ENCODE measurements at places on chromosomes 12 and 14.

GRCh38 chr12:46100551-46101484 lies 110.4 kb upstream of the SCAF11 start:
- peak; percentile 6 for DNase-seq

DNA sequence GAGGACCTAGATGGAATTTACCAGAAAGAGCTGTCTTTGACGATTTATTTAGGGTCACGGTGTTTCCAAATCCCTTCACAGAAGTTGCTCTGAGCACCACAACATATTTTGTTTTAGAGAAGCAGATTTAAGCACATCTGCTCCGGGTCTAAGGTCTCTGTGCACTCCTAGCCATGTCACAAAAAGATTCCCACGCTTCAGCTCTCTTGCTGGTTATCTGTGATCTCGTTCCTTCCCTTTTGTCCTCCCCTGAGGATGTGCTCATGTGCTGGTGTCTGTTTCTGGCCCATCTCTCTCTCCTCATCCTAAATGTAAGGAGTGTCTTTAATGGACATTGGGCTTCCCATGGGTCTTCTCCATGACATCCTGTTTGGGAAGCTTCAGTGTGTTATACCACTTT lies 53.7 kb upstream of the GNPNAT1 start:
- peak; percentile 46 for DNase-seq

- DNase-seq, result peak; percentile 42
These were observed 24.3 kb downstream of the CMA1 start for GRCh38 chr14:24483604-24484252.

GRCh38 chr12:55694188-55694515 lies 13.6 kb downstream of the ITGA7 start:
- DNase-seq, result no peak

Measured in EH (cell line).